CD4-positive, CD25-positive, alpha-beta regulatory T cell (primary cell): ENCODE measurements at places on chromosomes 16 and 17. TPM values are rescaled to one million over a fixed set of nuclear protein-coding genes. Genes with fewer than 3 reads are reported as not detected.

GRCh38 chr17:41474863-41475262, 6.1 kb downstream of the KRT35 start:
- no peak for DNase-seq

- no peak for DNase-seq
These were observed 176.2 kb upstream of the FAM20A start for GRCh38 chr17:68777243-68777855.

DNA sequence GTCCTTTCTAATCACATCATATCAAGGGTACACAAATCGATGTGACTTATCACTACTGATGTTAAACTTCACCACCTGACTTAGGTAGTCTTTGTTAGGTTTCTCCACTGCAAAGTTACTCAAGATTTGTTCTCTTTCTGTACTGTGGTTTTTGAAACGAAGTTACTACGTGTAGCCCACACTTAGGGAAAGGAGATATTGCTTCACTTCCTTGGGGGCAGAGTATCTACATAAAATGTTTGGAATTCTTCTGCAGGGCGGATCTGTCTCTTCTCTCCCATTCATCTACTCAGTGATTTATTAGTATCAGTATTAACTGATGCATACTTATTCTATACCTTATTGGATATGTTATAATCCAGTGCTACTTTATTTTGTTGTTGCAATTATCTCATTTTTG, 403.6 kb upstream of the MON1B start:
- DNase-seq, result no peak

The KRTAP9-8 gene
- not detected for total RNA-seq

DNA sequence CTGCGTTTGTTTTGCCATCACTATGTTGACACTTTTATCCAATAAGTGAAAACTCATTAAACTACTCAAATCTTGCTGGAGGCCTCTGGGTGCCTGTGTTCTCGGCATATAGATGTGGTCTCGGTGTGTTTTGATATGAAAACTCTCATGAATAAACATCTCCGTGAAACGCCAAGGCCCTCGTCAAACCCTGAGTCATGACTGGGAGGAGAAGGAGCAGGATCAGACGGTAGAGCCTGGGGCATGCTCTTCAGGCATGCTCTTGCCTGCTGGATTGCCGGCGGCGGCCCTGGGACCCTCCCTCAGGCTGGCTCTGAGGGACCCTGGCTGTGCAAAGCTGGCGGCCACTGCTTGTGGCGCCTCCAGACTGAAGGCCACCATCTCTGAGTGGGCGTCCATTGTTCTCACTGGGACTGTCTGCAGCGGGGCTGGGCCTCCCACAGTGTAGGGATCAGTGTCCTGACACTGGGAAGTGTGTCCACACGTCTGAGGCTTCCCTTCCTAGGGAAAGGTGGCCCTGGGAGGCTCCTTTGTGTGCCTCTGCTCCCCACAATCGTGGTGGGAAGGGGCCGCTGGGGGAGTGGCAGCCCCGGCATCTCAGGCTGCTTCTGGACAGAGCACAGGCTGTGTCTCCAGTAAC, 1.7 kb upstream of the NPB start:
- no peak for DNase-seq

- DNase-seq, result no peak
These were observed 25.1 kb downstream of the TRARG1 start for GRCh38 chr17:1304522-1304921.

DNA sequence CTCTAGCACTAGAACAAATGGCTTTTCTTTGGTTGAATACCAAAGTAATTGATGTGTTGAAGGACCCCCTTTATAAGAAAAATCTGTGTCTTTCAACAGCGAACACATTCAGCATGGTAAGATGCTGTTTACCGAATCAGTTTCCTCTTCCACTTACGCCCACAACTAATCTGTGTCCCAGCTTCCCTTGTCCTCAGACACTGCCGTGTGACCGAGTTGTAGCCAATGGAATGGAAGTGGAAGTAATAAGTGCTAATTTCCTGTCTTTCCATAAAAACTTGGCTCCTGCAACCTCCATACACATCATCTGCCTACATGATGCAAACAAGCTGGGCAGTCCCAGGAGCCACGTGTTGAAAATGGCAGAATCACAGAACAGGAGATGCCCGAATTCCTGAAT, 10.4 kb downstream of the CDIPT start:
- no peak for DNase-seq

DNA sequence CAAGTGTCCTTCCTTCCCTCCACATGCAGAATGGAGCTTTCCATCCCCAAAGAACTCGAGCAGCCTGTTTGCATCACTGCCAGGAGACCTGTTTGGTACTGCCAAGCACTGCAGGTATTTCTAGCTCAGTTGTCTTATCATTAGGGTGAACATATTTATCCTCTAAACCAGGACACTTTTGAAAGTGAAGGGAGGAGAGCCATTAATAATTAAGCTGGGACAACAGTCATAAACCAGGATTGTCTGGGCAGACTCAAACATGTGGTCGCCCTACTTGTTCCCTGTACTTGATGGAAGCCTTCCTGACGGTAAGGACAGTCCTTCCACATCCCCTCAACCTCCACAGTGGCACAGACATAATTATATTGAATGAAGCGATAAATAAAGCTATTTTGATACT, 67.4 kb downstream of the PRKCA start:
- no peak for DNase-seq

- DNase-seq, result no peak
These were observed 20.0 kb downstream of the GLG1 start for GRCh38 chr16:74586948-74587347.

DNA sequence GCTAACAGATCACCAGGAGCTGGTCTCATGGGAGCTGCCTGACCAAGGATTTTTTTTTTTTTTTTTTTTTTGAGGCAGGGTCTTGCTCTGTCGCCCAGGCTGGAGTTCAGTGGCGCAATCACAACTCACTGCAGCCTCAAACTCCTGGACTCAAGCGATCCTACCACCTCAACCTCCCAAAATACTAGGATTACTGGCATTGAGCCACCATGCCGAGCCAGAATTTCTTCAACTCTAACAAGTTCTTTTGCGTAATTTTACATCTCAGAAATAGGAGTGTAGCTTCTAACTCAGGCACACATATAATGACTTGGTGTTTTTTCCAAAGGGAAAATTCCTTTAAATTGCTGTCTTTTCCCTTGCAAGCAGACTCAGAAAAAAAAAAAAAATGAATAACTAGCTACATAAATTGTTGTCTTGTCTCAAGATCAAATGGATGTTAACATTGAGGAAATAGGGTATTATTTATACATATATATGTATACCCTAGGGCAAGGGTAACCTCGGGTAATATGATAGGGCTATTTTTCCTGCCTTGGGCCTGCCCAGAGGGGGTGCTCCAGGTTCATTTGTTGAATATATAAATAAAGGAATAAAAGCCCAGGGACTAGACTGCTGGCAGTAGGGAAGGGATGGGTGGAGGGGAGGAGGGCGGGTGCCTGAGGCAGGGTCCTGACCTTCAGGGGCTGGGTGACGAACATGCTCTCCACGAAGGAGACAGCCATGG, 42.8 kb upstream of the GCSH start:
- DNase-seq, result no peak

DNA sequence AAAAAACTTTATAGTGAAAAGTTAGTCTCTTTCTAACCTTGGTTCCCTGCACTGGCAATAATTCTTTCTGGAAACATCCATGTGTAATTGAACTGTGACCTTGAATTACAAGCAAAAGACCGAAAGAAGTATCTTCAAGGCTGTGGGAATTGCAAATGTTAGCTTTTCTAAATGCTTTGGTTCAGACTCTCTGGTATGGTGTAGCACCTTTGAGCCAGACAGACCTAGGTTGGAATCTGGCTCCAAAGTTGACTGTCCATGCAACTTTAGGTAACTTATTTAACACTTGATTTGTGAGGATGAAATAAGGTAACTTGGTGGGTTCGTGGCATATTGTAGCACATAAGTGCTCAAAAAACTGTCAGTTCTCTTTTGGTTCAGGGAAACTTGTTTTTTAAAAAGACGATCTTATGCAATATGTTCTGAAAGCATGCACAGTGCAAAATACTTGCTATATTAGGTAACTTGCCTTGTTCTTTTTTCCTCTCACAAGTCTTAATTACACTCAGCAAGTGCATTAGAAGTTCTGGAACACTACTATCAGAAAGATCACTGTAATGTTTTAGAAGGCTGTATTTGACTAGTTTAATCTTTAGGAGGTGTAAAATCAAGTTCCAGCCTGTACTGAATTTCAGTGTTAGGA, 46.3 kb downstream of the TANGO6 start:
- no peak for DNase-seq

- no peak for DNase-seq
These were observed 50.5 kb upstream of the MTMR4 start for GRCh38 chr17:58564971-58565370.

DNA sequence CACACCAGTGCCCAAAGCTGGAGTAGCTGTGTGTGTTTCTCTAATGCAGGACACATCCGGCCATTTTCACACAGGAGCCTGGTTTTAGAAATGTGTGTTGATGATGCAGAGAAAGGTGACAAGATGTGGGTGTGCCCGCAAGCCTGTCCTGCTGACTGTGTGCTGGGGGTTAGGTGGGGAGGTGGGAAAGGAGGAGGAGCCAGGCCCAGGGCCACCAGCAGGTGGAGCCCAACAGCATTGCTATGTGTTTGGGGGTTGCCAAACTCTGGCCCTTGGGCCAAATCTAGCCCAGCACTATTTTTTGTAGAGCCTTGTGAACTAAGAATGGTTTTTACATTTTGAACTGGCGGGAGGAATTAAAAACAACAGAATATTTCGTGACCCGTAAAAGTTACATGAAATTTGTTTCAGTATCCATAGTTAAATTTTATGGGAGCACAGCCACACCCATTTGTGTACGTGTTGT, 61.7 kb upstream of the LGALS9 start:
- DNase-seq, result no peak

DNA sequence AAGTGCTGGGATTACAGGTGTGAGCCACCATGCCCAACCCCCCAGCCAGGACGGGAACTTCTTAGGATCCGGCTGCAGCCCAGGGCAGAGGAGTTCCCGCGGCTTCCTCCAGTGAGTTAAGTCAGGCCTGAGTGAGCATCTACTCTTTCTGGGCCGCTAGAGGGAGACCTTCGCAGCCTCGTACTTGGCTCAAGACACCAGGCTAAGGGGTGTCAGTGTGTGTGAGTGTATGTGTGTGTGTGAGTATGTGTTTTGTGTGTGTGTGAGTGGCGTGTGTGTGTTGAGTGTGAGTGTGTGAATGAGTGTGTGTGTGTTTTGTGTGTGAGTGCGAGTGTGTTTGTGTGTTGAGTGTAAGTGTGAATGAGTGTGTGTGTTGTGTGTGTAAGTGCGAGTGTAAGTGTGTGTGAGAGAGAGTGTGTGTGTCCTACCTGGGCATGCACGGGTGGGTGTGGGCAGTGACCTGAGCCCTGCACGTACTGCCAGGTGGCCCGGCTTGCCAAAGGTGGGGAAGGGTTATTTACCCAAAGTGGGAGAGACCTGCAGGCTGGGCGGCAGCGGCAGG, 58.5 kb downstream of the TMEM235 start:
- peak; percentile 78 for DNase-seq

DNA sequence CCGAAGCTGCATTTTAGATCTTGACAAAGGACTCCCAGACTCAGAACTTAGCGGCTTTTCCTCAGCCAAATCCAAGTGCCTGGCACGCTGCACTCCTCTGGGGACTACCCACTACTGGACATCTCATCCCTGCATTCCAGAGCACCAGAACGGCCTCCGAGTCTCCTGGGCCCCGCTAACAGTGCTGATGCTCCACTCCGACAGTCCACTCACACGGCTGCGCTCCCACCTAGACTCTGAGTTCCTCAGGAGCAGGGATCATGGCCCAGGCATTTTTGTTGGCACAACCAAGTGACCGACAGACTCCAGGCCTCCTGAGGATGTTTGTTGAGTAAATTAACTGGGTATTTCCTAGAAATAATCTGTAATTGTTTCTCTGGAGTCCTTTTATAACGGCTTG, 79.1 kb downstream of the NDEL1 start:
- no peak for DNase-seq

The SKAP1 gene
- total RNA-seq, result 196 TPM

DNA sequence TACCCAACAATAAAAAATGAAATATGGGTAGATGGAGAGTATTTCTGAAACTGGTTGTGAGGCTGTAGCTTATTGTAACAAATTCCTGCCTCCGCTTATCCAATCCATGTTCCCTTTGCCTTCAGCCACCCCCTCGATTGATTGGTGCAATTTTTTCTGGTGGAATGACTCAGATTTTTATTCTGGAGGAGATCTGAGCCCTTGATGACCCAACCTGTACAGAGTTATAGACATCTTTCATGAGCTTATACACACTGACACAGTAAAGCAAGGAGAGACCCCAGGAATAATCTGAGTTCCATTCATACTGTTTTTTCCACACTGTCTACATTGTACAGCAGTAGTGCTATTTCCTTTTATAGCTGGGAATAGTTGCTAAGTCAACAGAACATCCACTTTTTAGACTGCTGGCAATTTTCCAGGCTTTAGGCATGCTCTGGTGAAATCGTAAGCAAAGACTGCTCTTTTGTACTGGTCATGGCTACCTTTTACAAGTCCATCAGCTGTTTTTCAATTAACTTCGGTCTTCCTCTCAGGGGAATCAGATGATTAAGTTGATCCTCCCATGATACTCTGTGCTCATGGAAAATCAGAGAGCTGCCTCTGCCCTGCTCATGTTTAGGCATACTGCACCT, 30.1 kb downstream of the CCL4 start:
- DNase-seq, result no peak

DNA sequence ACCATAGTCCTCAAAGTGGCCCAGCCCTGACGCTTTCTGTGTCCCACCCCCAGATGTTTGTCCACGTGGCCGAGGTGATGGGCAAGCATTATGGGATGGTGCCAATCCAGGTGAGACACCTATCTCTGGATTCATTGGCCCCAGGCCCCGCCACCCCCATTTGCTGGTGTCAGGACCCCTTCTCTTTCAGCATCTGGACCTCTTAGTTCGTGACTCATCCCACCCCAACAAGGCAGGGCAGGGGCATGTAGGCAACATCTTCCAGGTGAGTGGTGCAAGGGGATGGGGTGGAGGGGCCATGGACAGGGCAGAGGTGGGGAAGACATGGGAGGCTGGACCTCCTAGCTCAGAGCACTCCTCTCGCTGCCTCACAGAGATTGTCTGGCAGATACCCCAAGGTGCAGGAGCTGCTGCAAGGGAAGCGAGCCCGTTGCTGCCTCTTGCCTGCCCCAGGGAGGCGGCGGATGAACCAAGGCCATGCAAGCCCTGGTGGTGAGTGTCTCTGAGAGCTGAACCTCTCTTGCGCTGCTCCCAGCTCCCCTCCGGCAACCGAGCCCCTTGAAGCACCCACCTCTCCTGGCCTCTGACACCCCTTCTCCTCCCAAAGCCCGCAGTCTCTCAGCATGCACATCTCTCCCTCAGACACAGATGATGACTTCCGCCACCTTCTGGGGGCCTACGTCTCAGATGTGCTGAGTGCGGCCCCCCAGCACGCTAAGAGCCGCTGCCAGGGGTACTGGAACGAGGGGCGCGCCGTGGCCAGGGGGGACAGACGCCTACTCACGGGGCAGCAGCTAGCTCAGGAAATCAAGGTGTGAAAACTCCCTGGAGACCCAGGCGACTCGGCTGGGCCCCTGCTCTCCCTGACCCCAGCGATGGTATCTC, 3.6 kb downstream of the RNF112 start:
- DNase-seq, result no peak
